ENCODE measurements at places on chromosomes 5 and 9.

DNA sequence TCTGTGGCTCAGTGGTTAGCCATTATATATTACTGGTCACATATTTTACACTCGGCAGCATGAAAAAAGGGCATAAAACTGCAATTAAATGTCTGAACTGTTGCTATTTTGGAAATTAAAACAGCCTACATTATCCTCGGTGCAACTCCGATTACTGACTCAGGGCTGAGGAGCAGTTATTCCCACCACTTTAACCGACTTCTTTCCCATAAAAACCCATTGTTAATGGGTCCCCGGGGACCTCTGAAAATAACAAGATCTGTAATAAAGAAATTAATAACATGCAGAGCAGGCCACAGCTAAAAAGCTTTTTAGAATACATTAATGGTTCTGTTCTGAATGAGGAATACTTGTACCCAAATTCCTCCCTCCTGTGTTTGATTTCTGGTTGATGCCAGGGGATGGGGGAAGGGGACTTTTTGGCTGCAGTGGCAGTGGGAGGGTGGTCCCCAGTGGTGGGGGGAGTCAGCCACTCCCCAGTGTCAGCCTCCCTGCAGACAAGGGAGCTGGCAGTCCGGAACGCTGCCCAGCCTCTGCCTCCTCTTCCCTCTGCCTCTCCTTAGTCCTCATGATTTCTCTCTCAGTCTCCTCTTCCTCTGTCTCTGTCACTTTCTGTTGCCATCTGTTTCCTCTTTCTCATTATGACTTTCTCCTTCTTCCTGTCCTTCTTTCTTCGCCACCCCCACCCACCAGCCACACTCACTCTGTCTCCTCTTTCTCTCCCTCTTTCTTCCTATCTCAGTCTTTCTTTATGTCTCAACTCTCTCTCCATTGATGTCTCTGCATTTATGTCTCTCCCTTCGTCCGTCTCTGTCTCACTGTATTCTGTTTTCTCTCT is 59.0 kb upstream of the ZBTB43 start:
- no peaks in the 10 kb centered on the region for H3K4me1 ChIP-seq
- peaks cover 21% of the 10 kb centered on the region for H3K27me3 ChIP-seq
- H3K4me3 ChIP-seq = no peak overlapping the region
- DNase-seq = no peak

- H3K4me3 ChIP-seq = no peak overlapping the region
- peaks cover 97% of the 10 kb centered on the region for H3K4me1 ChIP-seq
- H3K27me3 ChIP-seq = no peaks in the 10 kb centered on the region
- peak; percentile 21 for DNase-seq
- no peaks in the 10 kb centered on the region for H3K36me3 ChIP-seq
These were observed 8.0 kb downstream of the BRD3 start for GRCh38 chr9:134059661-134060395.

GRCh38 chr9:15484802-15485201 is 26.0 kb downstream of the PSIP1 start:
- no peak overlapping the region for H3K4me3 ChIP-seq
- no peak for DNase-seq
- H3K36me3 ChIP-seq = peaks cover 42% of the 10 kb centered on the region
- H3K27ac ChIP-seq = no peak overlapping the region

- H3K4me1 ChIP-seq = no peaks in the 10 kb centered on the region
- DNase-seq = no peak
- no peak overlapping the region for H3K4me3 ChIP-seq
- H3K27me3 ChIP-seq = no peaks in the 10 kb centered on the region
- H3K27ac ChIP-seq = no peak overlapping the region
- no peaks in the 10 kb centered on the region for H3K36me3 ChIP-seq
These were observed 159.4 kb downstream of the PIK3R1 start for GRCh38 chr5:68374796-68375518.

GRCh38 chr5:113608113-113608596 is 94.7 kb downstream of the YTHDC2 start:
- H3K36me3 ChIP-seq = no peaks in the 10 kb centered on the region
- H3K27ac ChIP-seq = no peak overlapping the region
- no peak for DNase-seq
- H3K4me3 ChIP-seq = no peak overlapping the region
- H3K27me3 ChIP-seq = no peaks in the 10 kb centered on the region

DNA sequence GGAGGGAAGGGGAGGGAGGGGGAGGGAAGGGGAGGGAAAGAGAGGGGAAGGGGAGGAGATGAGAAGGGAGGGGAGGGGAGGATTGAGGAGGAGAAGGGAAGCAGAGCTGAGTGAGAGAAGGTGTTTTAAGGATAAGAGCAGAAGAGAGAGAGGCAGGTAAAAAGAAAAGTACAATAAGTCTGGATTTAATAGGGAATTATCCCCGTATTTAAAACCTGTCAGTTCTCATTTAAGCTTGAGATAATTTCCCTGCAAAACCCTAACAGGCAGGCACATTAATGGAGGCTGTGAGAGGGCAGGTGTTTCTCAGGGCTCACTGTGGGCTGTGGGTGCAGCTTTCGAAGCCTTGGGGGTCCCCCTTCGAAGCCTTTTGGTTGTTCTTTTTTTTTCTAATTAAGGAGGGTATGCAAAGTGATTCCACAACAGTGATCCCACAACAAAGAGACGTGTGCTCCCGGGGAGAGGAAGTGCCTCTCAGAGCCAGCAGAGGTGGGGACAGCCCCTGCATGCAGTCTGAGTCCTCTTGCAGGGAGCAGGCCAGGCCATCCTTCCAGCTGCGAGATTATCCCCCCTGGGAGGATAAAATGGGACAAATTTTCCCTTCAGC is 317.9 kb upstream of the IRX1 start:
- no peaks in the 10 kb centered on the region for H3K36me3 ChIP-seq
- no peak overlapping the region for H3K4me3 ChIP-seq
- H3K27ac ChIP-seq = no peak overlapping the region
- no peaks in the 10 kb centered on the region for H3K4me1 ChIP-seq
- H3K27me3 ChIP-seq = no peaks in the 10 kb centered on the region

DNA sequence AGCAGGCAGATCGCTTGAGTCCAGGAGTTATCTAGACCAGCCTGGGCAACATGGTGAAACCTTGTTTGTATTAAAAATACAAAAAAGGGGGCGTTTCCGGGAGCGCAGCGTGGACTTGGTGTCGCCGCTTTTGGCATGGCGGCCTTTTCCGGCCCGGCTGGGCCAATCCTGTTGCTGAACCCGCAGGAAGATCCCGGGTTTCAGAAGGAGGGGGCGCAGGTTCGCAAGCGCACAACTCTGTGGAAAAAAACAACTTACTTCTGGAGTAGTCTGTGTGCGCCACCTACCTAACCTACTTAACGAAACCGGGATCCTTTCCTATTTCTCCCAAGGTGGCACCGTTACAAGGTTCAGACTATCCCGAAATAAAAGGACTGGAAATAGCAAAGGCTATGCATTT is 198.6 kb downstream of the MSX2 start:
- no peak overlapping the region for H3K27ac ChIP-seq
- no peak overlapping the region for H3K4me3 ChIP-seq
- no peaks in the 10 kb centered on the region for H3K36me3 ChIP-seq

DNA sequence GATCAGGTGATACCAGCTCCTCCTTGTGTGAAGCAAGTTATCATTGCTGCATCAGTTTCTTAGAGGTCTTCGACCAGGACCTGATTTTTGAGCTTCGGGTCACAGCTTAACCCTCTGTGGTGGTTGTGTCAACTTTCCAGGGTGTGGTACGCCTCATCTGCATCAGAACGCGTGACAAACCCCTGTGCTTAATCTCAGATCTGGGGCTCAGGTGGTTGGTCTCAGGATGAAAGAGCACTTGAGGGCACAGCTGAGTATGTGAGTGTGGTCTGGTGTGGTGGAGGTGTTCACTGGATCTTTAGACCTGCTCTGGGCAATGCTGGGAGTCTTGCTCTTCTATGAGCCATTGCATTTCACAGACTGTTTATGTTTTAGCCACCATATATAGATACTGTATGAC is 64.1 kb downstream of the OSTF1 start:
- H3K4me1 ChIP-seq = peaks cover 13% of the 10 kb centered on the region
- no peak for DNase-seq
- no peaks in the 10 kb centered on the region for H3K27me3 ChIP-seq
- no peak overlapping the region for H3K4me3 ChIP-seq
- H3K27ac ChIP-seq = no peak overlapping the region
- no peaks in the 10 kb centered on the region for H3K36me3 ChIP-seq

DNA sequence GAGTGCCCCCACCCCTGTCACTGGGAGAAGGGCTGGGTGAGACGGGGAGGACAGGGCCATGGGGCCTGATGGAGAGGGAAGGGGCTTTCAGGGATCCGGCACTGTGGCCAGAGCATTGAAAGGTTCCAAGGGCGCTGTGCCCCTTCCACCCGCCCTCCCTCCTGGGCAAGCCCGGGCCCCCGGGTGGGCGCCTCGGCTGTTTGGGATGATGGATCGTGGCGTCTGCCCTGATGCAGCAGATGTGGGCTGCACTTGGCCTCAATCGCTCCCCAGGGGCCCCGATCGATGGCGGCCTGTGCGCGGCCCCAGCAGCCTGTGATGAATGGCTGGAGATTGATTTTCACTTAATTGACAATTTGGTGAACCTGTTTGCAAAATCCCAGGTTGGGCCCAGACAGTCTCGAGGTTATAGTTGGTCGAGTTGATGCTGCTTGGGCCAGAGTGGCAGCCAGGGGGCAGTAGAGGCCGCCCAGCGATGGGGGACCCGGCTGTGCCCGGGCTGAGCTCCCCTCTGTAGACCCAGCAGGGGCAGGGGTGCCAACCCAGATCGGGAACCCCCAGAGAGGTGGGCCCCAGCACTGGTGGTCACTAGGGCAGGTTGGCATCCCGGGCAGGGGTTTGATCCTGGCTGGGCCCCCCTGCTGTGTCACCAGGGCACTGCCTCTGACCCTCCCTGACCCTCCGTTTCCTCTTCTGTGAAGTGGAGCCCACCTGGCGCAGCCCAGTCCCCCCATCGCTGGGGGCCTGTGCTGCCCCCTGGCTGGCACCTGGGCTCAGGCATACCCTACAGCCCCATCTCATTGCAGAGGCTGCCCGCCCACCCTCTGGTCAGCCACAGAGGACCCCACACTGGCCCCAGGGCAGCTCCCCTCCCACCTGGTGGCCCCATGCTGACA is 34.7 kb downstream of the LHX3 start:
- no peak for DNase-seq
- H3K4me3 ChIP-seq = no peak overlapping the region
- no peaks in the 10 kb centered on the region for H3K36me3 ChIP-seq
- peaks cover 33% of the 10 kb centered on the region for H3K27me3 ChIP-seq
- no peak overlapping the region for H3K27ac ChIP-seq

DNA sequence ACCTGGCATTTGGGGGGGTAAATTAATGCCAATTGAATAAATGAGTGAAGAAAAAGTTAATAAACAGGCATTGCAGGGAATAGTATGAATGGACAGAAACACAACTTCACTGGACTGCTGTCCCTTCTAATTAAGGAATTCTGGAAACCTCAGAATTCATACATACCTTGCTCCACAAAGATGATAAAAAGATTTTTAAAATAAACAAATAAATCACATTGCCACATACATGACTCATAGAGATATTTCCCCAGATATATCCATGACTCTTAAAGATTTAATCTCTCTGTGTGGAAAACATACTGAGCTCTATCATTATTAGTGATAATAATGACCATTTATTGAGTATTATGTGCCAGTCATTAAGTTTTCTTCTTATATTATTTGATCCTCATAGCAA is 469.0 kb upstream of the MEF2C start:
- no peak overlapping the region for H3K4me3 ChIP-seq
- no peaks in the 10 kb centered on the region for H3K4me1 ChIP-seq
- H3K27ac ChIP-seq = no peak overlapping the region
- no peak for DNase-seq

DNA sequence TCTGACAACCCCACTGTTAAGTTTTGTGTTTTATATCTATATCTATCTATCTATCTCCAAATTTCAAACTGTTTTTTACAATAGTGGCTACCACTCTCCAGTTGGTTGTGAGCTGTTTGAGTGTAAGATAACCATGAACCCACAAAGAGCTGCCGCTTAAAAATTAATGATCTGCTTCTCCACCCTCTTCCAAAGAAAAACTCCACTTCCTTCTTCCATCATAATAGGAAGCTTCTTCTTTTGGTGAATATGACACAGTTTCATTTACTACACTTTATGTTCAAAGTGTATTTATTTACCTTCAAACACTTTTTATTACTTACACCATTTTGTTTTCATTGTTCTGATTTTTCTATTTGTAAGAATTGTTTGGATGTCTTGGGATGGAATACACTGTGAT is 37.9 kb downstream of the SPZ1 start:
- no peak overlapping the region for H3K4me3 ChIP-seq
- H3K36me3 ChIP-seq = no peaks in the 10 kb centered on the region
- DNase-seq = no peak
- H3K4me1 ChIP-seq = peaks cover 2% of the 10 kb centered on the region
- H3K27ac ChIP-seq = no peak overlapping the region

DNA sequence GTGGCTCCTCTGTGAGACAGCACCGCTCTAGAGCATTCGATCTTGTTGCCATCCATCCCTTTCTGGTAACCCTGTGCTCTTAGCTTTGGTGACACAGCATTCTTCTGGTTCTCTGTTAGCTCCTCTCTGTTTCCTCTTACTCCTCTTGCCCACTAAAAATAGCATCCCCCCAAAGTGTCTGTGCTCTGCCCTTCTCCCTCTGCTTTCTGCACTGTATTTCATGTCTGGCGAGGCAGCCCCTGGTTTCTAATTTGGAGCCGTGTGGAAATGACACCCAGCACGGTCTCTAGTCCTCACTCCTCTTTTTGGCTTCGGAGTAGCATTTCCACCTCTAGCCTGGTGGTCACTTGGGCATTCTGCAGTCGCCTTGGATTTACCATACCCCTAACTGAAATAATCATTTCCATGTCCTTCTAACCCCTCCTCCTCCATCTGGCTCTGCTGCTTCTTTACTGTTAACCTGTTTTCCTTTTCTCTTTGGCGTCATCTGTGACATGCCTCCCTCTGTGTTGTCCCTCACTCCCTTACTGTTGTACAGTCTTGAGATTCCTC is 23.8 kb downstream of the NPR3 start:
- H3K27ac ChIP-seq = no peak overlapping the region
- H3K36me3 ChIP-seq = no peaks in the 10 kb centered on the region
- no peaks in the 10 kb centered on the region for H3K27me3 ChIP-seq
- H3K4me3 ChIP-seq = no peak overlapping the region
- DNase-seq = no peak
- no peaks in the 10 kb centered on the region for H3K4me1 ChIP-seq

DNA sequence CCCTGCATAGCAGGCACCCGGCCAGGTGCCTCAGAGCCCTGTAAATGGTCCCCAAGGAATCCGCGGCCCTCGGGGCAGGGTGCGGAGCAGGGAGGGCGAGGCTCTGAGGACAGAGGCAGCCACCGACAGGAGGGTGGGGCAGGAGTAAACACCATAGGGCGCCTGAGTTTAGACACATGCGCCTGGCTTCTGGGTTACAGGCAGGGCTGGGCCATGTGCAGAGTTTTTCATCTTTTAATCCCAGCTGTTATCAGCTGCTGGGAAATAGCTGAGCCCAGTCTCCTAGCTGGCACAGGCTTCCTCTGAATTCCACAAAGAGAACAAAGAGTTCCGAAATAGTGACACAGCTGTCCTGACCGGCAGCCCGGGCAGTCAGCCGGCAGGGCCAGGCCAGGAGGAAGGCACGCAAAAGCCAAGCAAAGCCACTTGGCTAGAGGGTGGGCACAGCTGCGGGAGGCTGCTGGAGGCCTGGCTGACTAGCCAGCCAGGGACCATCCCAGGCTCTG is 98.9 kb upstream of the PHYKPL start:
- H3K36me3 ChIP-seq = no peaks in the 10 kb centered on the region
- H3K4me1 ChIP-seq = peaks cover 6% of the 10 kb centered on the region
- no peak for DNase-seq

- H3K27me3 ChIP-seq = peaks cover 25% of the 10 kb centered on the region
- H3K4me3 ChIP-seq = no peak overlapping the region
- no peaks in the 10 kb centered on the region for H3K36me3 ChIP-seq
- no peak for DNase-seq
These were observed 4.1 kb upstream of the TUBB4B start for GRCh38 chr9:137236936-137237421.

Measured in tibial nerve (tissue), 4 donors.